ENCODE measurements at places on chromosomes 16 and 17. TPM values are rescaled to one million over a fixed set of nuclear protein-coding genes. Genes with fewer than 3 reads are reported as not detected.

Gene CDH3
- total RNA-seq = 0.32 TPM

Gene ASGR1
- total RNA-seq = 0.42 TPM

Gene ATXN1L
- total RNA-seq = 20.7 TPM

Gene ZFP1
- total RNA-seq = 11.2 TPM

Gene CACNG4
- total RNA-seq = 15.0 TPM

Gene KRTAP4-5
- total RNA-seq = not detected

Gene RNPS1
- 289 TPM for total RNA-seq

Gene SCGB1C2
- not detected for total RNA-seq

Gene IRF8
- 0.41 TPM for total RNA-seq

Gene ASIC2
- total RNA-seq = 1.6 TPM

Gene KCNJ18
- not detected for total RNA-seq

Gene OSGIN1
- total RNA-seq = 12.8 TPM

Gene MRPL58
- total RNA-seq = 75.3 TPM

Gene BCL6B
- not detected for total RNA-seq

Gene GRAPL
- 0.13 TPM for total RNA-seq

Gene ASGR2
- not detected for total RNA-seq

Gene CBFA2T3
- 1.5 TPM for total RNA-seq

Gene CNTD1
- total RNA-seq = not detected

Gene AXIN2
- total RNA-seq = 1.00 TPM

Gene CDH5
- 0.22 TPM for total RNA-seq

Gene KRTAP2-3
- not detected for total RNA-seq

Gene PNPO
- total RNA-seq = 29.1 TPM

Gene MT1M
- 0.18 TPM for total RNA-seq

Gene CTRB2
- total RNA-seq = not detected

Gene CLEC18C
- 0.13 TPM for total RNA-seq

Gene ZNF689
- total RNA-seq = 9.9 TPM

Gene NPIPB2
- total RNA-seq = 1.5 TPM

Gene PHOSPHO1
- total RNA-seq = 1.1 TPM

Gene HBA1
- 1.5 TPM for total RNA-seq

Gene PRSS36
- total RNA-seq = 1.2 TPM

Gene GDPD3
- total RNA-seq = 1.2 TPM

Gene DNAH17
- total RNA-seq = 1.1 TPM

Gene GABARAPL2
- total RNA-seq = 79.2 TPM

Gene SBK1
- 0.26 TPM for total RNA-seq

Gene FGF11
- 1.2 TPM for total RNA-seq

Gene NAA38
- 189 TPM for total RNA-seq

Gene TSNAXIP1
- 0.65 TPM for total RNA-seq

Gene CLCN7
- total RNA-seq = 73.1 TPM

Gene TBC1D3K
- not detected for total RNA-seq

Gene KRT33A
- not detected for total RNA-seq

Gene CES3
- 3.0 TPM for total RNA-seq

Gene NLRC3
- total RNA-seq = not detected

Gene ZNF469
- total RNA-seq = 8.0 TPM

Gene CCDC40
- total RNA-seq = 7.0 TPM

Gene ZNF19
- total RNA-seq = 1.4 TPM

Gene NPIPA5
- 4.8 TPM for total RNA-seq

Gene ZNF213
- 7.1 TPM for total RNA-seq

Gene KCNJ12
- total RNA-seq = 1.5 TPM

Gene CLDN7
- 2.6 TPM for total RNA-seq
